Thoracic aorta (tissue), 2 donors: ENCODE measurements at places on chromosomes 12 and 14.

GRCh38 chr12:45959728-45960127, 30.6 kb downstream of the SCAF11 start:
- DNase-seq: no peak

DNA sequence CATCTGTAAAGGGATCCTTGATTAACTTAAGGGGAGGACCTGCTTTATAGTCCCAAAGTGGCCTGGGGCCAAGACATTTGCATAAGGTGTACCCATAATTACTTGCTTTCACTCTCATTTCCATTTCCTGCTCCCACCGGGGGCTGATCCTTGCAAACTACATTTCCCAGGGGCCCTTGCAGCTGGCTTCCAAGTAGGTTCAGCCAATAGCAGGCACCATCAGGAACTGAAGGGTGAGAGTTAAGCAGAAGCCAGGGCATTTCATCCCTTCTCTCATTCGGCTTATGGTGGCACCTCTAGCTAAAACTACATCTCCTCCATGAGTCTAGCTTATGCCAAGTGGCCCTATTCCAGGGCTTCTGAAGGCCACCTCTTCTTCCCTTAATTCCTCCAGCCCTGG, 88.8 kb downstream of the CCDC60 start:
- no peak for DNase-seq

DNA sequence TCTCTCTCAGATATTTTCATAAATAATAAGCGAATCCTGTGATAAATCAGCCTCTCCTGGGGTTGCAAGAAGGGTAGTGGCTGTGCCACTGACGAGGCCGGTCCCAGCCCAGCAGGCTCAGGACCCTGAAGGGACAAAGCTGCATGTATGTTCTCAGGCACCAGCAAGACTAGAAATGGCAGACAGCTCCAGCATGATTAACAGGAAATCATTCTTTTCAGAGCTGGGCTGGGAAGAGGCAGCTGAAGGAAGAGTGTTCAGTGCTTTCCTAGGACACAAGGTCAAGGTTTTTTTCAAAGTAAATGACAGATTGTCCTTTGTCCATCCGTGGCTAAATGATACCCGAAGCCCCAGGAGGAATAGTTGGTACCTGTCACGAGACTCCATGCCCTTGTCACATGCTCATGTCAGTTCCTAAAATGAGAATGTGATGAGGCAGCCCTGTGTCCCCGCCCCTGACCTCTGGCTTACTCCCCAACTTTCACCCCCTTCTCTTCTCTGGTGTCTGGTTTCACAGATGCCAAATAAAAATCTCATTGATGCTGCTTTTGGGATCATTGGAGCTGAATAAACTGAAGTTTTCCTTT, 65.1 kb downstream of the PPP1R36 start:
- no peak for DNase-seq

DNA sequence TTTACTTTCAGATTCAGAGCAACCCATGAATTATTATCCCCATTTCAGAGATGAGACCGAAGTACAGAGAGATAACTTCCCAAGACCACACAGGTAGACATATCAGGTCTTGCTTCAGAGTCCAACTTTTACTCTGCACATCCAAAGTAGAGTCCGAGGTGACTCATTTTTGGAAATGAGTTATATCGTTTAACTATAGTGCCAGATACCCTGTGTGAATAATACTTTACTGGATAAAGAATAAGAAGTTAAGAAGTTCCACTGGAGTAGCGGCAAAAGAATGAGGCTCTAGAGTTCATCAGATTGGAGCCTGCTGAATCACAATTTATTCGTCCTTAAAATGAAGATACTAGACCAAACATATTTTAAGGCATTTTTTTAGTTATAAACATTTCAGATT, 124.7 kb downstream of the EPS8 start:
- DNase-seq: no peak

- DNase-seq: no peak
Measured at GRCh38 chr12:70890895-70891832, 29.4 kb downstream of the PTPRR start.

- DNase-seq: no peak
Measured at GRCh38 chr14:94761997-94762377, 7.9 kb downstream of the GSC start.

GRCh38 chr12:94165138-94165537, 16.8 kb downstream of the PLXNC1 start:
- no peak for DNase-seq
